ENCODE measurements at places on chromosomes 16 and 17.

GRCh38 chr17:67575325-67575724, 142.4 kb upstream of the NOL11 start:
- no peak for DNase-seq

DNA sequence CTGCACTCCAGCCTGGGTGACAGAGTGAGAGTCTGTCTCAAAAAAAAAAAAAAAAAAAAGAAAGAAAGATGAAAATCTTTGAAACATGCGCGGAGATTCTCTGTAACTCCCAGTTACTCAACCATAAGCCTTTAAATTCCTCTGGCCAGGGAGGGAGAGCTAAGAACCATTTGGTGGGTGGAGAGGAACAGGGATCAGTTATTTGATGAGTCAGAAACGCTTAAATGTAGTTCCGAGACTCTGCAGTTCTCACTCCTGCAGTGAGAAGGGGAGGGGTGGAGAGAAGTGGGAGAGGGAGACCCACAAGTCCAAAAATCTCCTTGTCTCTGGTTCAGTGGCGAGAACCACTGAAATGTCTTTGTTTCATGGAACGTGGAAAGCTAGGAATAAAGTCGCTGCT, 266.7 kb downstream of the SOX9 start:
- no peak for DNase-seq

GRCh38 chr16:48126801-48127644, 28.8 kb downstream of the ABCC12 start:
- DNase-seq = no peak

DNA sequence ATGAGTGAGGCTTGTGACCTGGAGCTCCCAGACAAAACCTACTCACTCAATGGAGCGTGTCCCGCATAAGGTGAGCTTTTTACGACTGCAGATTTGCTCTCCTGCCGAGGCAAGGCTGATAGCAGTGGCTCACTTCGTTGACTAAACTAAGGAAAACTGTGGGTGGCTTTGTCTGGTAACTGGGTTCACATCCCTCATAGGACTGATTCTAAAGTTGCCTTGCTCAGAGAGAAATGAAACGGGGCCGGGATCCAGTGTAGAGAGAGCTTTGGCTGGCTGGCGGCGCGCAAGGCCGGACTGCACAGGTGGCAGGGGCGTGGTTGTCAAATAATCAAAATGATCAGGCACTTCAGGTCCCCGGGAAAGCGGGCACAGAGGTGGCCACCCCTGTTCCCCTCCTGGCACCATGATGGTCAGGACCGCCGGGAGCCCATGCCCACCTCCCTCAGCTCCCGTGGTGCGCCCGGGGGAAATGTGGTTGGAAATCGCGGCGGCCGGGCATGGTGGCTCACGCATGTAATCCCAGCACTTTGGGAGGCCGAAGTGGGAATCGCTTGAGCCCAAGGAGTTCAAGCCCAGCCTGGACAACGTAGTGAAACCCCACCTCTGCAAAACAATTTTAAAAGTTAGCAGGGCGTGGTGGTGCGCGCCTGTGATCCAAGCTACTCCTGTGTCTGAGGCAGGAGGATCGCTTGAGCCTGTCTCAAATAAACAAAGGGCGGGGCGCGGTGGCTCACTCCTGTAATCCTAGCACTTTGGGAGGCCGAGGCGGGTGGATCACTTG, 26.6 kb upstream of the OR1F1 start:
- DNase-seq = no peak

DNA sequence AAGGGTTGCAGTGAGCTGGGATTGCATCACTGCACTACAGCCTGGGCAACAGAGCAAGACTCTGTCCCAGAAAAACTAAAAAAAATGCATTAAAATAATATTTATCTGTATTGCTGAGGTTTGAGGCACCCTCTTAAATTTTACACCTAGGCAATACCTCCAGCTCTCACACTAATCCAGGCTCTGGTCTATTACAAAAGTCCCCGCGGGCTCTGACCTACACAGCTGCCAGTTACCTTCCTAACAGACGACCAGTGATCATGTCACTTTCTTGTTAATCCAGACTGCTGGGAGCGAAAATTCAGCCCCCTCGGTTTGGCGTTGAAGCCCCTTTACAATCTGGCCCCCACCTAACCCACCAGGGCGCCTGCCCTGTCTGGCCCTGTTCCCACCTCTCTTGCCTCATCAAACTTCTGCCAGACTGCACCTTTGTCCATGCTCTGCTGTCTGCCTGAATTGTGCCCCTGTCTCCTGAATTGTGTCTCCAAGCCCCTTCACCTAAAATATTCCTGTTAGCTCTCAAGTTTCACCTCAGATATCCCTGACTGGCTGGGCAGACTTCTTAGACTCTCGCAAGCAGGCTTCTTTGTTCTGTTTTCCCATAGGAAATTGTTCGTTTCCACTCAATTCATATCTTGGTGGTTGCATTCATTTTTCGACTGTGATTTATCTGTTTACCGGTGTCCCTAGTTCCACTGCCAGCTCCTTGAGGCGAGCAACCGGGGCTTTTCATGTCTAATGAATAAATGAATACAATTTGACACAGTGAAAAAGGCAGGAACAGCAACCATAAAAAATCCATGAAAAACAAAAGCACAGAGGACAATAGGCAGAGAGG, 65.9 kb downstream of the PITPNC1 start:
- no peak for DNase-seq

DNA sequence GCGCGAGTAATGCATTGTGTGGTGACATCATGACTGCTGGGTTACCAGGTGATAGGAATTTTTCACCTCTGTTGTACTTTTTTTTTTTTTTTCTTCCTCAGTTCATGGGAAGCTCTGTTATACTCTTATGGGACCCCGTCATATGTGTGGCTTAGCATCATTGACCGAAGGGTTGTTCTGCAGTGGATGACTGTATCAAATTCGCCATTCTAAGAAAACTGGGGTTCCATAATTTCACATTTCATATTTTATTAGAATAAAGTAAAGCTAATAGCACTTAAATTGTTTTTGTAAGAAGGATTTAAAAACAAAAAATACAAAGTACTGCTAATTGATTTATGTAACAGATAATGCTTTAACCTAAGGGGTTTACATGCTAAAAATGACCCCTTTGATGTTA, 32.0 kb upstream of the MRC2 start:
- no peak for DNase-seq

GRCh38 chr17:73224237-73224636, 31.4 kb downstream of the COG1 start:
- no peak for DNase-seq

DNA sequence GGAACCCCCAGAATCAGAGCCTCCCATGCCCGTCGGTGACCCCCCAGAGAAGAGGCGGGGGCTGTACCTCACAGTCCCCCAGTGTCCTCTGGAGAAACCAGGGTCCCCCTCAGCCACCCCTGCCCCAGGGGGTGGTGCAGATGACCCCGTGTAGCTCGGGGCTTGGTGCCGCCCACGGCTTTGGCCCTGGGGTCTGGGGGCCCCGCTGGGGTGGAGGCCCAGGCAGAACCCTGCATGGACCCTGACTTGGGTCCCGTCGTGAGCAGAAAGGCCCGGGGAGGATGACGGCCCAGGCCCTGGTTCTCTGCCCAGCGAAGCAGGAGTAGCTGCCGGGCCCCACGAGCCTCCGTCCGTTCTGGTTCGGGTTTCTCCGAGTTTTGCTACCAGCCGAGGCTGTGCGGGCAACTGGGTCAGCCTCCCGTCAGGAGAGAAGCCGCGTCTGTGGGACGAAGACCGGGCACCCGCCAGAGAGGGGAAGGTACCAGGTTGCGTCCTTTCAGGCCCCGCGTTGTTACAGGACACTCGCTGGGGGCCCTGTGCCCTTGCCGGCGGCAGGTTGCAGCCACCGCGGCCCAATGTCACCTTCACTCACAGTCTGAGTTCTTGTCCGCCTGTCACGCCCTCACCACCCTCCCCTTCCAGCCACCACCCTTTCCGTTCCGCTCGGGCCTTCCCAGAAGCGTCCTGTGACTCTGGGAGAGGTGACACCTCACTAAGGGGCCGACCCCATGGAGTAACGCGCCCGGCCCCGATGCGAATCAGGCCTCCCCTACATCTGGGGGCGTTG, 4.0 kb downstream of the TPSG1 start:
- no peak for DNase-seq

- DNase-seq = no peak
Measured at GRCh38 chr17:15006421-15007128, 258.6 kb downstream of the PMP22 start.

GRCh38 chr17:61794792-61795191, 68.5 kb downstream of the BRIP1 start:
- DNase-seq = no peak

GRCh38 chr16:11409398-11409797, 64.1 kb downstream of the RMI2 start:
- DNase-seq = no peak
